ENCODE measurements at places on chromosomes 7 and 10.

DNA sequence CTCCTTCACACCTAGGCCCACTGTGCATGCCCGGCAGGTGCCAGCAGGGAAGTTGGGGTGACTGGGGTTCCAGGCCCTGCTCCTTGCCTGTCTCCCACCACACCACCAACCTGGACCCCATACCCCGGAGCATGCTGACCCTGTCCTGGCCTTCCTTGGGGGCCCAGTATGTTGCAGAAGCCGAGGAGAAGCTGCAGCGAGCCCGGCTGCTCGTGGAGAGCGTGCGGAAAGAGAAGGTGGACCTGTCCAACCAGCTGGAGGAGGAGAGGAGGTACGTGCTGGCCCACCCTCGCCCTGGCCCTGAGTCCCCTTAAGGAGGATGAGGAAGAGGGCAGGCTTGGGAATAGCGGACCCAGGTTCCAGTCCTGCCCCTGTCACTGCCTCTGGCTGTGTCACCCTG lies 70.8 kb downstream of the CLIP2 start:
- no peak for DNase-seq

DNA sequence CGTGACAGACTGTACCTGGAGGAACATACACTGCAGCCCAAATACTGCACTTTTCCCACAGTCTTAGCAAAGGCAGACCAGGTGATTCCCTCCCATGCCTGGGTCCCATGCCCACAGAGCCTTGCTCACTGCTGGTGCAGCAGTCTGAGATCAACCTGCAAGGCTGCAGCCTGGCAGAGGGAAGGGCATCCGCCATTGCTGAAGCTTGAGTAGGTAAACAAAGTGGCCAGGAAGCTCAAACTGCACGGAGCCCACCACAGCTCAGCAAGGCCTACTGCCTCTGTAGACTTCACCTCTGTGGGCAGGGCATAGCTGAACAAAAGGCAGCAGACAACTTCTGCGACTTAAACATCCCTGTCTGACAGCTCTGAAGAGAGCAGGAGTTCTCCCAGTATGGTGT lies 597.8 kb upstream of the MBL2 start:
- no peak for DNase-seq

DNA sequence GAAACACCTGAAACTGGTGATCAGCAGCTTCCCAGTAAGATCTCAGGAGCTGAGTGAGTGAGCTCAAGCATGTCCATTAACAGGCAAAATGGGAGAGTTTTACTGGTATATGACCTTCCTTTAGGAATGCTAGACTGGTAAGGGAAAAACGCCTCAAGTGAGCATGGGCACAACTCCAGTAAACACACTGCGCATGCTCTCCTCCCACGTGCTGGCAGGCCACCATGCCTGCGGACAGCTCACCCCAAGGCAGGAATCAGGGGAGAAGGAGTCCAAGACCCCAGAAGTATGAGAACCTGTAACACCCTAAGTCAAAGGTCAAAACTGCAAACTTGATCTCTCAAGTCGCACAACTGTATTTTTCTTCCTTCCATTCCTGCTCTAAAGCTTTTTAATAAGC lies 128.3 kb downstream of the CD36 start:
- no peak for DNase-seq

- DNase-seq, result no peak
Measured at GRCh38 chr7:27689591-27690164, 27.0 kb upstream of the HIBADH start.

- DNase-seq, result peak; percentile 5
Measured at GRCh38 chr10:91096274-91096673, 124.2 kb upstream of the PCGF5 start.

GRCh38 chr10:69218831-69219230 lies 1.3 kb upstream of the HKDC1 start:
- DNase-seq, result no peak

DNA sequence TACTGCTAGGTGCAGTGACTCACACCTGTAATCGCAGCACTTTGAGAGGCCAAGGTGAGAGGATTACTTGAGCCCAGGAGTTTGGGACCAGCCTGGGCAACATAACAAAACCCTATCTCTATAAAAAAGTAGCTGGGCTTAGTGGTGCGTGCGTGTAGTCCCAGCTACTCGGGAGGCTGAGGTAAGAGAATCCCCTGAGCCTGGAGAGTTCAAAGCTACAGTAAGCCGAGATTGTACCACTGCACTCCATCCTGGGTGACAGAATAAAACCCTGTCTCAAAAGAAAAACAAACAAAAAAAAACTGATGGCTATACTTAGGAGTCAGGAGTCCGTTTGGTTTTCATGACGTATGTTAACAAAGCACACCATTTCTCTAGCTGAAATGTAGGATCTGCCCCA lies 2.9 kb downstream of the SGMS1 start:
- DNase-seq, result no peak

DNA sequence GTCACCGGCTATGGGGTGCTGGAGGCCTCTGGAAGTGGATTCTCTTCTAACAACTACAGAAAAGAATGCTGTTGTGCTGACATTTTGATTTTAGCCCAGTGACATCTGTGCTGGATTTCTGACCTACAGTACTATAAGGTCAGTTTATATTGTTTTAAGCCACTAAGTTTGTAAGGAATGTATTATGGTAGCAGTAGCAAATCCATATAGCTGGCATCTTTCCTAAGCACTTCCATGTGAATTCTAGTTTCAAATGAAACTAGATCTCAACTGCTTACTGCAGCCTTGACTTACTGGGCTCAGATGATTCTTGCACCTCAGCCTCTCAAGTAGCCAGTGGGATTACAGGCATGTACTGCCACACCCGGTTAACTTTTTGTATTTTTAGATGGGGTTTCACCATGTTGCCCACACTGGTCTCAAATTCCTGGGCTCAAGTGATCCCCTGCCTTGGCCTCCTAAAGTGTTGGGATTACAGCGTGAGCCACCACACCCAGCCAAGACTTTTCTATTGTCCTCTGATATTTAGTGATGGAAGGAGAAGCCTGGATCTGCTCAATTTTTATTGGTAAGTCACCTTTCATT lies 414.0 kb downstream of the PHTF2 start:
- no peak for DNase-seq

- no peak for DNase-seq
Measured at GRCh38 chr10:59885430-59886134, 20.8 kb downstream of the CCDC6 start.

DNA sequence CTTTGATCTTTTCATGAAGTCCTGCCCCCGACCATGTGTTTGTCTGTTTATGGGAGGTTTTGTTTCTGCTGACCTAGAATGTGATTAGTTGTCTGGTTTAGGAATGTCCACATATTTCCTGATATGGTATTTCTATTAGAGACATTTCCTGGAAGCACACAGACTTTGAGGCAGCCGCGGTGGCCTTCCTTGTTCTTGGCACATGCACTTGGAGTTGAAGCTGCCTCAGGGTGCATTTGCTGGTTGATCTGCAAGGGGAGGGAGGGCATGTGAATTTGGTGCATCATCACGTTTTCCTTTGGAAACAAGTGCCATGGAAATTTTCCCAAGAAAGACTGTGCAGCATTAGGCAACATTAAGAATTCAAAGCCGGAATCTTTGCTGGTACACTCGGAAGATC lies 328.7 kb downstream of the PAXIP1 start:
- no peak for DNase-seq

DNA sequence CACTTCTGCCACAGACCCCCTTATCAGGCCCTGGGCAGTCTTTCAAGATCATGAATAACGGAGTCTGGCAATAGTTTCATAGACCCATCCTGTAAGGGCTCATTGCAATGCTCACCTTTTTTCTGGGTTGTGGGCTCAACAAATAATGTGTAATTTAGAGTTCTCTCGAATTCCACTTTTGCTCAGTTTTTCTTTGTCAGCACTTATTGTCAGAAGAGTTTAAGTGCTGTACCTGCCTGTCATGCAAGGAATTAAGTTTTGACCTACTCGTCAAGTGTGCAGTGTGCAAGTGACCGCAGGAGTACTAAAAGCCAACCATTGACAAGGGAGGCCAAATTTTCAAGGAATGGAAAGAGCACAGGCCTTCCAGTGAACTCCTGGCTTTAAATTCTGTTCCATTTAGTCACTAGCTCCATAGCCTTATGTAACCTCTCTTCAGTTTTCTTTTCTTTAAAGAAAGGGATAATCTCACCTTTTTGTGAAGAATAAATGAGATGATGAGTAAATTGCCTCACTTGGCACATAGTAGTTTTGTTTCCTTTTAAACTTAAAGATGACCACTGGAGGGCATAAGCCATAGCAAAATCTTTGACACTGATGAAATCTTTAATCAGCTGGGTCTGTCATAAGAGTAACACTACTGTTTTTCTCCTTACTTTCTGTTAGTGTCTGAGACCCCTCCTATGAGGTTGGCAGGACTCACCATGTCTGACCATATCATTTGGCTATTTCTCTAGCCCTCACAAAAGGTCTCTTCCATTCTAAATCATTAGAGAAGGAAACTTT lies 313.3 kb downstream of the TYW1 start:
- DNase-seq, result no peak

DNA sequence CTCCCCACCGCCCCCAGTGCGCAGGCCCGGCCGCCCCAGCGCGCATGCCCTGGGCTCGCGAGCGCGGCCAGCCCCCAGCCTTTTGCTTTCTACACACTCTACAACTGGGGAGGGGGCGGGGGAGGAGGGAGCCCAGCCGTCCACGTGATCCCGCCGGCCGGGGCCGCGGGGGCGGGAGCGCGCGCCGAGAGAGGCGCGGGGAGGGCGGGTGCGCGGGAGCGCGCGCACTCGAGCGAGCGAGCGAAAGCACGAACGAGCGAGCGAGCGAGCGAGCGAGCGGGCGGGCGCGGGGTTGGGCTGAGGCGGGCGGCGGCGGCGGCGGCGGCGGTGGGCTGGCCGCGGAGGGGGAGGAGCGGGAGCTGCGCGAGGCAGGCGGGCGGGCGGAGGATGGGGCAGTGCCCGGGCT lies at the start of gene AUTS2:
Gene AUTS2 (plus strand): TSS at position 395 of the 406 bp plus-strand sequence. CDS start 1,179 bp downstream, outside the sequence.
- no peak for DNase-seq

All from stimulated activated CD8-positive, alpha-beta memory T cell treated with anti-CD3 and anti-CD28 coated beads, Interleukin-15, amount 100 ng/mL, for 4 hours (primary cell).